Fibroblast of skin of back (primary cell): ENCODE measurements at places on chromosomes 7 and 10.

DNA sequence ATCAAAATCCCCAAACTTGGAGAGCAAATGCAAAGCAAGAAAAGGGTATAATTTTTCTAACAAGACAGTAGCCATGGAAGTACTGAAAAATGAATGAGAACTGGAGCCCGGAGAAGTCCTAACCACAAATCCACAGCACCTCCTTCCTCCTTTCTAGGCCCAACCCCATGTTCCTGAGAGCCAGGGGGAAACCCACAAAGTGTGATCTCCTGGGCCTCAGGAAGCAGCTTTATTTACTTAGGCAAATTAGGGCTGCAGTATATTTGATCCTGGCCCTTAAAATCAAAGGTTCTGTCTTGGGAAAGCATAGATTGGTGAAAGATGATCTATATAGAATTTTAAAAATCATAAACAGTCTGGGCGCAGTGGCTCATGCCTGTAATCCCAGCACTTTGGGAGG, 103.0 kb downstream of the DOCK4 start:
- DNase-seq: peak; percentile 10

DNA sequence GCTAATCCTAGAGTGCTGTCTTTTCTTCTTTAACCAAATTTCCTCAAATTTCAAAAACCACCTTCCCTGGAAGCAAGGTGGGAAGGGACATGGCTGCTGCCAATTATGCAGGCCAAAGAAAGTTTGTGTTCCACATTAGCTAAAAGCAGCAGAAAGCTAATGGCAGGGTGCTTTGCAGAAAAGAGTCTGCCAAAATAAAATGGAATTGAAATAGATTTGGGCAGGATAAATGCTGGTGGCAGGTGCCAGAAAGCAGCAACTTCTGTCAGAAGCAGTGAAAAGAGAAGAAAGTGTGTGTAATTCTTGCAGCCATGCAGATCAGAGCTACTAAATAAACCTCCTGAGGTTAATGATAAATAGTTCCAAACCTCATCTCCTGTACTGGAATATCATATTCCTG, 275.5 kb downstream of the ABCA13 start:
- DNase-seq: no peak

- peak; percentile 46 for DNase-seq
These were observed 24.1 kb upstream of the PNLIP start for GRCh38 chr10:116521424-116522290.

- no peak for DNase-seq
These were observed 41.6 kb upstream of the FAM20C start for GRCh38 chr7:150811-151221.

- DNase-seq: no peak
These were observed 17.9 kb upstream of the SMO start for GRCh38 chr7:129170441-129171021.

GRCh38 chr10:90779548-90779947, 78.3 kb downstream of the HTR7 start:
- peak; percentile 21 for DNase-seq
